Renal pelvis (tissue), 12 donors: ENCODE measurements at places on chromosomes 1 and 21. TPM values are rescaled to one million over a fixed set of nuclear protein-coding genes. Genes with fewer than 3 reads are reported as not detected.

DNA sequence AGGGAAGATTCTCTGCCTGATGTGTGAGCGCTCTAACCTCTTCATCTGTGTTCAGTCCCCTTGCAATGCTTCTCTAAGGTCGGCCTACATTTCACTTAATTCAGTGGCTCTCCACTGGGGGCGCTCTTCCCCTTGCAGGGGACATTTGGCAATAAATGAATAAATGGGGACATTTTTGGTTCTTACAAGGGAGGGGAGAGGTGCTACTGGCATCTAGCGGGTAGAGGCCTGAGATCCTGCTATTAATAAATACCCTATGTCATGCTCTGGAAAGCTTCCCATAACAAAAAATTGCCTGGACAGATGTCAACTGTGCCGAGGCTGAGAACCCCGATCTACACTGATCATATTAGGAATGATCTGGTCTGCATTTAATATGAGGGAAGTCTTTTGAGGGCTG is 25.9 kb upstream of the DNAJC11 start:
- no peak for DNase-seq

GRCh38 chr21:33510826-33511225 is 19.3 kb upstream of the DNAJC28 start:
- DNase-seq, result no peak

LDLRAD1 gene
- polyA plus RNA-seq, result not detected

DNA sequence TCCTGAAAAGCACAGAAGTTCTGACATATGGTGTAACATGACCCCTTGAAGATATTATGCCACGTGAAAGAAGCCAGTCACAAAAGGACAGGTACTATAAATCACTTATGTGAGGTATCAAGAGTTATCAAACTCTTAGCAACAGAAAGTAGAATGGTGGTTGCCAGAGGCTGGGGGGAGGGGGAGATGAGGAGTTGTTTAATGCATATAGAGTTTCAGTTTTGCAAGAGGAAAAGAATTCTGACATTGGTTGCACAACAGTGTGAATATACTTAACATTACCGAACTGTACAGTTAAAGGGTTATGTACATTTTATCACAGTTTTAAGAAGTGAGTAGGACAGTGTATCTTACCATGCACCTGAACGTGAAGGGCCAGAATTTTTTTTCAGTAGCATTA is 80.0 kb downstream of the USP25 start:
- DNase-seq, result no peak

GRCh38 chr1:118900643-118901440 is 87.3 kb downstream of the TBX15 start:
- no peak for DNase-seq

NBPF6 gene
- not detected for polyA plus RNA-seq

C1orf53 gene
- 3.2 TPM for polyA plus RNA-seq

UMODL1 gene
- polyA plus RNA-seq, result 0.10 TPM
